ENCODE measurements at places on chromosomes 6 and 20.

DNA sequence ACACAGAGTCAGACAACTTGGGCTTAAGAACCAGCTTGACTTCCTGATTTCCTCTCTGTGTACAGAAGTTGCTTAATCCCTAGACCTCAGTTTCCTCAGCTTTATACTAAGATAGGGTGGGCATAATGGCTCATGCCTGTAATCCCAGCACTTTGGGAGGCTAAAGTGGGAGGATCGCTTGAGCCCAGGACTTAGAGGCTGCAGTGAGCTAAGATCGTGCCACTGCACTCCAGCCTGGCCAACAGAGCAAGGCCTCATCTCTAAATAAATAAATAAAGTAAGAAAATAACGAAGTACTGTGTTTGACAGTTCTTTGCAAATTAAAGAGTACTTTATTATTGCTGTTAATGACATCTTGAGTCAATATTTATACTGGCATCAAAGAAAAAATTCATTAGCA, 41.7 kb downstream of the CNKSR3 start:
- no peak for DNase-seq

DNA sequence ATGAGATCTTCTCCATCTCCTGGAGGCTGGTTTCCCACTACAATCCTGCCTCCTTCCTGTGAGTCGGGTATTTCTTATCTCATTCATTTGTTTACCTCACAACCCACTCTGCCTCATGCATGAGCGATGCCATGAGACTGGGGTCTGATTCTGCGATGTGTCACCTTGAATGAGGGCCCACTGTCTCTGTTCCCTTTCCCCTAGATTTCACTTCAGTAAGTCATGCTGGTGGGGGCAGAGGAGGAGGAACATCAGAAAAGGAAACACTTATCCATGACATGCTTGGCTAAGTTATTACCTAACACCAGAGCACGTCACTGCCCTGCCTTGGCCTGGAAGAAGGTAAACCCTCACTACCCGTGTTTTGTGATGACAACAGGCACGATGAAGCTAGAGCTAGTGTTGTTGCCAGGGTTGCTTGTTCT, 337.4 kb upstream of the PRDM1 start:
- no peak for DNase-seq

DNA sequence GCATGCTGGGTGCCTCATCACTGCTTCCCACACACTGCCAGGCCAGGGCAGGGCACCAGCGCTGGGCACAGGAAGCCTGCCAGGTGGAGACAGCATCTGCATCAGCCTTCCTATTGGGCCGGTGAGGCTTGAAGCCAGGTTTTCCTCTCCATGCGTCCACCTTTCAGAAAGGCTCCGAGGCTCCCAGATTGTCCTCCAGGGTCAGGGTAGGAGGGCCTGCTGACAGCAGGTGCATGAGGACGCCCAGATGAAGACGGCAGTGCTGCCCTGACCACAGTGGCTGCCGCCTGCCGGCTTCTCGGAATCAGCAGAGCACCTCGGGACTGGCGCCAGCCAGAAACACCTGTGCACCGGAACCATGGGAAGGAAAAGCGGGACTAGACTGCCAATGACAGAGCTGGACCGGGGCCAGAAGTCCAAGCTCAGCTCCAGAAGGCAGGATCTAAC, 170.5 kb upstream of the CST7 start:
- no peak for DNase-seq

DNA sequence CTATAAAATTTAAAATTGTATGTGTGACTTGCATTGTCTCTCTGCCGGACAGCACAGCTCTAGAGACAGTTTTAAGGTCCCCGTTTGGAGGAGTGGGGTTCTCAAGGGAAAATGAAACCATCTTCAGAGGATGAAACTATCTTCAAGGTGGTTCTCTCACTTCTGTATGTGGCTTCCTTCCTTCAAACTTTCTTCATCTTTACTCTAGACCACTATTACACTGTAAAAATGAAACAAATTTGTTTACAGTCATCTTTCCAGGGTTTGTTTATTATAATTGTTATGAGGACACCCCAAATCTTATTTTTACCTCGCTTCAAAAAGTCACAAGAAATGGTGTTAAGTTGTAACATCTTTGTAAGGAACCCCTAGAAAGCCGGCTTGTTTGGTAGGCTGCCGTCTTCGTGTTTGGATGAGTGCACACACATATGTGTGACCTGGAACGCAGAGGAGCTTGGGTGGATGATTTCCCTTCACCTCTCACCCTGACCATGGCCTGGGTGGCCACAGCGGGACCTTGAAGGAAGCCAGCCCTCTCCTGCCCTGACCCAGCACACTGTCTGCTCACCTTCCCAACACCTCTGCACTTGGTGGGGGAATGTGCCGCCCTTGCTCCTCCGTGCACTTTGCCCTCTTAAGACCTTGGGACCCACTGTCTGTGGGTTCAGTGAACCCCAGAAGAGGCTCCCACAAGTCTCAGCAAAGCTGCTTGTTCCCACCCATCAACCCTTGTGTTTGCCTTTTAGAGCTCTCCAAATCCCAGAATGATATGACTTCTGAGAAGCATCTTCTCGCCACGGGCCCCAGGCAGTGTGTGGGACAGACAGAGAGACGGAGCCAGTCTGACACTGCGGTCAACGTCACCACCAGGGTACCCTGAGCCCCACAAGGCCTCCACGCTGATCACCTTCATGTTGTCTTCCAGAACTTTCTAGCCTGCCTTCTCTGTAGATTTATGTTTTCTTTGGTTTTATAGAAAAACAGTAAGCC, 67.8 kb downstream of the SYTL3 start:
- no peak for DNase-seq

- DNase-seq: no peak
Measured at GRCh38 chr6:168407842-168408241, 33.1 kb upstream of the SMOC2 start.

- no peak for DNase-seq
Measured at GRCh38 chr6:90136176-90136575, 160.5 kb downstream of the BACH2 start.

DNA sequence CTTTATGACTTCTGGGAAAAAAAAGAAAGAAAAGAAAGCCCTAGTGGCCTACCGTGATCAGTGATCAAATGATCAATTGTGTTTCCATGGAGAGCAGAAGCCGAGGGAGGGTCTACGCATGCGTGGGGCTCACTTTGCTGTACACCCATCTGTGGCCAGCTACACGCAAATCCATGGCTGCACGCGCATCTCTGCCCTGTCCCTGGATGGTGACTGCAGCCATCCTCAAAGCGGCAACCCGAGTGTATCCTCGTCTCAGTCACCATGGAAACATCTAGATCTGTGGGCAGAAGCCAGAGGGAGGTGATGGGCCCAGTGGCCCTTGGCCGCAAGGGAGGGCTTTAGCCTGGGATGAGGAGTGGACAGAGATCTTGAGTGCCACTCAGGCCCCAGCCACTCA, 785 bp upstream of the ULBP3 start:
- DNase-seq: no peak

- no peak for DNase-seq
Measured at GRCh38 chr20:43189554-43190331, at the start of gene PTPRT. PTPRT (minus strand) TSS chr20:43189906; CDS start chr20:43189733, 173 bp downstream.

GRCh38 chr6:126779331-126779730, 339.1 kb upstream of the RSPO3 start:
- DNase-seq: no peak

GRCh38 chr20:46324960-46325703, 16.8 kb upstream of the CDH22 start:
- DNase-seq: no peak

DNA sequence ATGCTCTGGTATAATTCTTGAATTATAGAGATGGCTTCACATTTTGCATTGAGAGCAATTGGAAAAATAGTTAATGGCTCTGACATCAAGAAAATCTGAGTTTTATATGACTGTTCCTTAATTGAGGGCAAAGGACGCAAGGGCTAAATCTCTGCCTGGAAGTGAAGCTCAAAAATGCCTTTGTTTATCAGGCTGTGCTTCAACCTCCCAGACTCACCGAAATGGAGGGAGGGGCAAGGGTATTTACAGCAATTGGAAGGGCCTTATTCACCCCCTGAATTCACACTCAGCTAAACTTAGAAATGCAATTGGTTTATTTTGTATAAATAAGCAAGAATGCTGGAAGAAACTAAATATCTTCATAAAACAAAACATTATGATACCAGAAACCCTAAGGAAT, 737.2 kb upstream of the MMS22L start:
- DNase-seq: no peak

GRCh38 chr6:138522611-138523010, 23.3 kb upstream of the NHSL1 start:
- DNase-seq: no peak

- DNase-seq: no peak
Measured at GRCh38 chr6:19210849-19211590, 626.1 kb upstream of the ID4 start.

GRCh38 chr6:20658053-20658452, 123.8 kb downstream of the CDKAL1 start:
- no peak for DNase-seq

- DNase-seq: peak; percentile 63
Measured at GRCh38 chr6:73695619-73696421, at the start of gene CD109. CD109 (plus strand) TSS chr6:73696203; CDS start chr6:73696216, 13 bp downstream.

GRCh38 chr20:2395136-2395535, 14.4 kb downstream of the TGM6 start:
- no peak for DNase-seq

- DNase-seq: no peak
Measured at GRCh38 chr6:2547355-2547754, 203.4 kb downstream of the MYLK4 start.

DNA sequence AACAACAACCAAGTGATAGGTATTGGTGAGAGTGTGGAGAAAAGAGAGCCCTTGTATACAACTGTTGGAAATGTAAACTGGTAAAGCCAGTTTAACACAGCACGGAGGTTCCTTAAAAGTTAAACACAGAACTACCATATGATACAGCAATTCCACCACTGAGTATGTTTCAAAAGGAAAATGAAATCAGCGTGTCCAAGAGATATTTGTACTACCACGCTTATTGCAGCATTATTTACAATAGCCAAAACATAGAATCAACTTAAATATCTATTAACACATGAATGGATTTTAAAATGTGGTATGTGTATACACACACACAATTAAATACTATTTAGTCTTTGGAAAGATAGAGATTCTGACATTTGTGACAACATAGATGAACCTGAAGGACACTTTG, 1.1 kb downstream of the PTCHD4 start:
- no peak for DNase-seq

- no peak for DNase-seq
Measured at GRCh38 chr6:110355727-110356126, 2.4 kb downstream of the METTL24 start.

- DNase-seq: no peak
Measured at GRCh38 chr20:18663932-18664331, 76.1 kb downstream of the DTD1 start.

DNA sequence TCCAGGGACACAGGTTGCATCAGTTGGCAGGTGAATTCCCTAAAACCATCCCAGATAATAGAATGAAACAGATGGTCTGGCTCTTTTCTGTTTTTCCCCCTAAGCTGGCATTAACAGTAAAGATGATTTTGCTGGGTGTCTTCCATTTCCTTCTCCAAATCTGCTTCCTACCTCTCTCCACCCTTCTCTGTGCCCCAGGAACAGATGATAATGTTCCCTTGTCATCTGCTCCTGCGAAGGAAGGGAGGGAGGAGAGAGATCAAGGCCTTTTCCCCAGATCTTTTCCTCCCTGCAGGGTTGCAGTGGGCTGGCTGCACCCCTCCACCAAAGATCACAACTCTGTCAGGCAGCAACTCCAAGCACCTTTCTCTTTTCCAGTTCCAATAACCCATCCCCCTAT, 156.5 kb upstream of the PRDM1 start:
- no peak for DNase-seq

- DNase-seq: no peak
Measured at GRCh38 chr6:26387565-26387964, 4.7 kb downstream of the BTN2A2 start.

- DNase-seq: no peak
Measured at GRCh38 chr6:37623666-37624065, 74.0 kb downstream of the MDGA1 start.

GRCh38 chr6:143232849-143233248, 172.2 kb downstream of the AIG1 start:
- peak; percentile 3 for DNase-seq

DNA sequence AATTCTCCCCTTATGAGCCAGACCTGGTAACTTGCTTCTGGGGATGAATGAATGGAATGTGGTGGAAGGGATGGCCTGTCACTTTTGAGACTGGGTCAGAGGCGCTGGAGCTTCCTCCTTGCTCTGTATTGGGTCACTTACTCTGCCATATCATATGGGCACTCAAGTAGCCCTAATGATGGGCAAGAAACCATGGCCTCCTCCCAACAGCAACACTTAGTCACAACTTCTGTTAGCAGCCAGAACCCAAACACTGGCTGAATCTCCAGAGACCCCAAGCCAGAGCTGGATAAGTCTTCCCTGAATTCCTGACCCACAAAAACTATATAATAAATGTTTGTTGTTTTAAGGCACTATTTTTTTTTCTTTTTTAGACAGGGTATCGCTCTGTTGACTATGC, 5.5 kb downstream of the E2F1 start:
- DNase-seq: no peak

DNA sequence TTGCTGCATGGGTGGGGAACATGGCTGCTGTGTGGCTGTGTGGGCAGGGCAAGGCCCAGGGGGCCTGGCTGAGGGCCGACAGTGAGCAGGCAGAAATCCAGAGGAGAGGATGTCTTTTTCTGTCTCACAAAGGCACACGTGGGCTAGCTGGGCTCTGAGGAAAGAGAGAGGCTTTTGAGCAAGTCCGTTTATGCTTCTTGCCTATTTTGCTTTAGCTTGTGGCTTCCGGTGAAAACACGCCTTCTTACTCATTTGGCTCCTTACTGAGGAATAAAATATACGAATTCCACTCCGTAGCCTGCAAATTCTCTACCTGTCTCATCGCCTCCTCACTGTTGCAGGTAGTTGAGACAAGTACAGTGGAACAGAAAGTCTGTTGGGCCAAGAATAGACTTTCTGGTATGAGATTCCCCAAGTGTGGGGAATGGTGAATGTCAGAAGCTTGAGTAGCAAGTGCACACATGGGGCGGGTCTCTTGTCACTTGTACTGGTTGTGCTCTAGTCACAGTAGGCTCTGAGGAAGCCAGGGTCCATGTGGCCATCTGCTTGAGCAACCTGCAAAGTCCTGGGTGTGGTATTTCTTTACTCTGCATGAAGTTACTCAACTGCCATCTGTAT, 28.4 kb downstream of the WRNIP1 start:
- no peak for DNase-seq

GRCh38 chr6:166635013-166635970, 8.2 kb upstream of the RPS6KA2 start:
- no peak for DNase-seq

DNA sequence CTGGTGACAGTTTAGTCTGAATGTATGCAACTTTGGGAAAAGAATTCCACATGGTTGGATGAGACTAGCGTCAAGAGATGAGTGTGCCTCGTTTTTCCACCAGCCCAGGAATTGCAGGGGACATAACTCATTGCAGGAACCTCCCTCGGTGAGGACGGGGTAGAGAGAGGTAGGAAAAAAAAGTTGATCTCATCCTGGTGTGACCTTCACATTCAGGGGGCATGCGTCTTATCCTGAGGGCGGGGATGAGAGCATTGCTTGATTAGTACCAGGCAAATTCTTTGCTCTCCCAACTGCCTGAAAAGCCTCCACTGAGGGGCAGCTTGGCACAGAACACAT, 11.8 kb downstream of the TLDC2 start:
- no peak for DNase-seq
